Activated CD8-positive, alpha-beta memory T cell treated with anti-CD3 and anti-CD28 coated beads for 4 hours (primary cell): ENCODE measurements at places on chromosomes 7 and 10.

GRCh38 chr10:21926949-21927348 lies 76.6 kb downstream of the DNAJC1 start:
- no peak for DNase-seq

DNA sequence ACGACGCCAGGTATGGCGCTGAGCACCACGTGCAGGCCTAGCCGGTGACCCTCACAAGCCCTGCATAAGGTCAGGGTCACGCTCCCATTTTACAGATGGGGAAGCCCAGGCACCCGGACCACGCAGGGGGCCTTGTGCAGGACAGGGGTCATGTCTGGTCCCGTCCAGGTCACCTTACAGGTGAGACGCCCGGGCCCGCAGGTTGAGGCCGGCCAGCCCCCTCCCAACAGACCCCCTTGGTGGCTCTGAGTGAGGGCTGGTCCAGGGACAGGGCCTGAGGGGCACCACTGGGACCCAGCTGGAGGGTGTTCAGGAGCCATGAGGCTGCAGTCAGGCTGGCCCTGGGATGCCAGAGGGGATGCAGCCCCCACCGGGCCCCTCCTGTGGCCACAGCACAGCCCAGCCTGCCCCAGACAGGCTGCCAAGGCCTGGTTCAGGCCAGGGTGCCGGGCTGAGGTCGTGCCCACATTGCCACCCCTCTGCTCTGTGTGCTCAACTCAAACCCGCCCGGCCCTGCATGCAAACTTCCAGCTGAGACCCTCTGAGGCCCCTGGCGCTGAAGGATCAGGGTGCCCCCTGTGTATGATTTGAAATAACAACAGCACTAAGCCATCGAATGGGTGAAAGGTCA lies 69.0 kb downstream of the PWWP2B start:
- DNase-seq, result no peak

- no peak for DNase-seq
These were observed 756 bp upstream of the SEC24C start for GRCh38 chr10:73743327-73743904.

DNA sequence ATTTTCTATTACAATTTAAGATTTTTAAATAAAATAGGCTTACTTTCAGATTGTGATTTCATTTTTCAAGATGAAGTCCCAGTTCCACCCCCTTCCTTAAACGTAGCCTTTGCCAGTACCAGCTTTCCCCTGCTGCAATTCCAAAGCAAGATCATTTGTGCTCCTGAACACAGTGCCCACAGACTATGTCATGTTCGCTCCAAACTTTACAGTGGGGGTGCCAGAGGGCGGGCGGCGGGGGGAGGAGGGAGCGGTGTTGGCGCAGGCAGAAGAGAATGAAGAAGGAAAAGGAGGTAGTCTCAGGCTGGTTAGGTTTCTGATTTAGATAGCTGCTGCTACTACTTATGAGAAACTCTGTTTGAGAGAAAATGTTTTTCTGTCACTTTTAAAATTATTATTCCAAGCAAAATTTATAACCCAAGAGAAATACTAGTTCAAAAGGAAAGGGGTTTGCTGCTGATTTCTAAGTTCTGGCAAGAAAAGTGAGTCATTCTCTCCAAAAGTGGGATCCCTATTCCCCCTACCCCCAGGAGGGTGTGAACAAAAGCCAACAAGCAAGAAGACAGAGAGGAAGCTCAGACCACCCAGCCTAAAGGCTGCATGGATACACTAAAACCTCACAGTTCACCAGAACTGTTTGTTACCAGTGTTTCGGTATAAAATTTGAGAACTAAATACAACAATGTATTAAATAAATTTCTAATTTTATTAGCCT lies 109.6 kb downstream of the SRPK2 start:
- no peak for DNase-seq
